ENCODE measurements at places on chromosomes 11 and 22.

DNA sequence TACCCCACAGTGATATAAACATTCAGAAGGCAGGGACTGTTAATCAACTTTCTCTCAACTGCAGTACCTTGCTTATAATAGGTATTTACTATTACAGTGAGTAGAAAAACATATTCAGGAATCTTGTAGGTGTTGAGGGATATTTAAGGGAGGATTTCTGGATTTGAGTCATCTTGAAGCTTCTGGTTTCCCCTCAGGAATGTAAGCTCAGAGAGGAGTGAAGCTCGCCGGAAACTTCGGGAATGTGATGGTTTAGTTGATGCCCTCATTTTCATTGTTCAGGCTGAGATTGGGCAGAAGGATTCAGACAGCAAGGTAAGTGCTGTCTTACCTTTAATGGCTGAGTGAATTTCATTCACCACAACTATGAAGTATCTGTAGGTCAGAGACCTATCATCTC, 42.9 kb downstream of the CTNND1 start:
- no peak for DNase-seq

GRCh38 chr11:85182441-85183387, 444.4 kb downstream of the DLG2 start:
- no peak for DNase-seq

- DNase-seq = no peak
These were observed 75.1 kb downstream of the LARGE2 start for GRCh38 chr11:45997599-45997998.

DNA sequence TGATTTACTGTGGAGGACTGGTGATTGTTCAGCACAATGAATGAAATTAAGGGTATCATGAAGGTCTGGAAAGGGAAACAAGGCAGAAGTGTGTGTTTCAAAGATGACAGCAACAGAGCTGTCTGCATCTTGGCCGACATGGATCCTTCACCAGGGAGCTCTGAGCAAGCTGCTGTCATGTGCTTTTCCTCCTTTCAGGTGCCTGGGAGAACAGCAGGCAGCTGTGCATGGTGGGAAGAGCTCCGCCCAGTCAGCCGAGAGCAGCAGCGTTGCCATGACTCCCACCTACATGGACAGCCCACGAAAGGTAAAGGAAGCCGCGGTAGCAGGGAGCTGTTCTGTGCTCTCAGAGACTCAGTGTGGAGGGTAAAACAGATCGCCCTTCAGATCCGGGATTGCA, 87.1 kb upstream of the YWHAH start:
- DNase-seq = no peak

DNA sequence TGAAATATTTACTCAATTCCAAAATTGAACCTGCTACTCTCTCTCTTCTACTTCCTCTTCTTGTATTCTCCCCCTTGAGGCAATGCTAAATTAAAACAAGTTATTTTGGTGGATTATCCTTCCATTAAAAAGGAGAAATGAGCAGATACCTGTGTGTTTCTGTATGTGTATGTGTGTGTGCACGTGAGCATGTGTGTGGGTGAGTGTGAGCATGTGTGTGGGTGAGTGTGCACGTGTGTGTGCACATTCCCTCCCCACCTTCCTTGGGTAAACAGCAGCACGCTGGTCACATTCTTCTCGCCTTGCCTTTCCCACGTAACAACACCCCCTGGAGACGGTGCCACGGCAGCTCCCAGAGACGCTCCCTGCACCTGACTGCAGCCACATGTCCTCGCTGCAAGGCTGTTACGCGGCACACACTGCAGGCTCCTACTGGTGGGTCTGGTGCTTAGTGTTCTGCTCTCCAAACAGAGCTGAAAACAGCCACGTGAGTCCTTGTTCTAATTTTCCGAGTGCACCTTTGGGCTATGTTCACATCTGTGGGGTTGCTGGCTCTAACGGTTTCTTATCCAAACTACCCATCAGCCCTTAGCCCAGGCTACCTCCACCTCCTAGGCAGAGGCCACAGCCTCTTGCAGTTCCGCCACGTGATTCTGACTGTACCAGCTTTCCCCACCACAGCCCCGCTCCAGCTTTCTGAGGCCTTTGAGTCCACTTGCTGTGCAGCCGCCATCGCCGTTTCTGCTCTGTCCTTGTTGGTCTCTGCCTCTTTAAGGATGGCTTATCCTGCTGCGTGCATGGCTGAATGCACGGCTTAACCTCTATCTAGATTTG, 123.4 kb downstream of the CTTN start:
- DNase-seq = no peak

- peak; percentile 69 for DNase-seq
These were observed 69.2 kb downstream of the SCUBE1 start for GRCh38 chr22:43273902-43274484.

DNA sequence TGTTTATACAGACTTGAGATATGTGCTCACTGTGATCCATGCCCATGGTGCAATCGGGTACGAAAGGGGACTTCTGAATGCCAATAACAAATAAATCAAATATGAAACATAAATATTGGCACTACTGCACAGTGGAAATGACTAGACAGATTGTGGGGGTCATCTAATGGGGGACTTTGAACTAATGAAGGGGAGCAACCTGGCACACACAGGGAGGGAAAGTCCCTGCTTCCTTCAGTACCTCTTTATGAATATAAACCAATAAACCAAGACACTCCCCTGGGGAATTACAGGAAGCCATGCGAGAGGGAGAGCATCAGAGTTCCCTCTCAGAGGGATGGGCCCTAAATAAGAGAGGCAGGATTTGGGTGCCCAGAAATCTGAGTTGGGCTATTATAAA, 21.1 kb downstream of the MIF start:
- no peak for DNase-seq

GRCh38 chr11:2137202-2138067, 1.8 kb downstream of the IGF2 start:
- DNase-seq = peak; percentile 90

DNA sequence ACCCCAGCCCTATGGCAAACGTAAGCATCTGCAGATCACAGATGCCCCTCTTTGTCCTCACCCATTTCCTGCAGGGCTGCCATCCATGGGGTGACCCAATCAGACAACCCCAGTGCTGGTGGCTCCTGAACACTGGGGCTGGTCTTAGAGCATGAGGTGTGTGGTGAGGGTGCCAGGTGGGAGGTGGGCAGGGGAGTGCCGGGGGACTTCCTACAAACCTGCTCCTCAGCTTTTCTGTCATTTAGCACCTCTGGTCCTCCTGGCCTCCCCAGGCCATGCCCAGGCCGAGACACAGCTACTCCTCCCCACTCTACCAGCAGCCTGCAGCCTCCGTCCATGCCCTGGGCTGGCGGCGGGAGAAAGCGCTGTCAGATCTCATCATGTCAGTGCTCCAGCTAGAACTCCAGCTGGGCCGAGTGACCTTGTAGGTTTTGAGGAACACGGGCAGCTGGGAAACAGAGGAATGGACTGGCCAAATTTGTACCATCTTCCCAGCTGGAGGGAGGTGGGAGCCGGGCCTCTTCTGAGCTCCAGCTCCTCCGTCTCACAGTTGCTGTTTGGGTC, 157.7 kb upstream of the NECTIN1 start:
- DNase-seq = no peak

DNA sequence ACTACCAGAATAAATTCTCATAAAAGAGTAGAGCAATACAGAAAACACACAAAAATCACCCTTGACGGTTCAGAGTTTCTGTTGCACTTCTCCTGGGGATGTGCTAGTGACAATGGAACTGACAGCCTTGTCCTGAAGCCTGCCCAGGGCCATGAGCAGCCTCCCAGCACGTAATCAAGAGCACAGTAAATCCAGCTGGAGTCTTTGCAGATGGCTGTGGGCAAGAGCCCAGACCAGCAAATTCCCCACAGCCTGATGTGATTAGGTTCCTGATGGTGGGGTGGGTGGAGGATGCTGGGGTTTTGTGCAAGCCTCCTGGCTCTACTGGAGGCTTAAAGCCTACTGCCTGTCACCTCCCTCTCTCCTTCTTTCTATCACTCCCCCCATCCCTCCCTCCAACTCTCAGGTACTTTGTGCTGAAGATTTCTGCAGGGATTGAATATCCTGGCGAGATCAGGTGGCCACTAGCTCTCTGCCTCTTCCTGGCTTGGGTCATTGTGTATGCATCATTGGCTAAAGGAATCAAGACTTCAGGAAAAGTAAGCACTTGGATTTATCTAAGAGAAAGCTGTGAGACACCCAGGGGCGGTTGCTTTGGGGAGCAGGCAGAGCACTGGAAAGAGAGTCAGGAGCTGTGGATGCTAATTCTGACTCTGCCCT, 18.1 kb downstream of the SLC6A5 start:
- no peak for DNase-seq

- DNase-seq = no peak
These were observed 5.9 kb downstream of the TSSC4 start for GRCh38 chr11:2406451-2406850.

- DNase-seq = no peak
These were observed 534.4 kb downstream of the MN1 start for GRCh38 chr22:27267145-27267544.

GRCh38 chr11:74615988-74616387, 23.6 kb downstream of the POLD3 start:
- no peak for DNase-seq

All from right forelimb (tissue), 1 donor.